ENCODE measurements at places on chromosomes 5 and 9.

- DNase-seq: no peak
Observed at GRCh38 chr5:57499262-57500050, 16.8 kb upstream of the ACTBL2 start.

- peak; percentile 74 for DNase-seq
Observed at GRCh38 chr5:141692919-141693725, 11.1 kb upstream of the ARAP3 start.

GRCh38 chr9:124621371-124622328 is 114.5 kb upstream of the NR5A1 start:
- DNase-seq: no peak

DNA sequence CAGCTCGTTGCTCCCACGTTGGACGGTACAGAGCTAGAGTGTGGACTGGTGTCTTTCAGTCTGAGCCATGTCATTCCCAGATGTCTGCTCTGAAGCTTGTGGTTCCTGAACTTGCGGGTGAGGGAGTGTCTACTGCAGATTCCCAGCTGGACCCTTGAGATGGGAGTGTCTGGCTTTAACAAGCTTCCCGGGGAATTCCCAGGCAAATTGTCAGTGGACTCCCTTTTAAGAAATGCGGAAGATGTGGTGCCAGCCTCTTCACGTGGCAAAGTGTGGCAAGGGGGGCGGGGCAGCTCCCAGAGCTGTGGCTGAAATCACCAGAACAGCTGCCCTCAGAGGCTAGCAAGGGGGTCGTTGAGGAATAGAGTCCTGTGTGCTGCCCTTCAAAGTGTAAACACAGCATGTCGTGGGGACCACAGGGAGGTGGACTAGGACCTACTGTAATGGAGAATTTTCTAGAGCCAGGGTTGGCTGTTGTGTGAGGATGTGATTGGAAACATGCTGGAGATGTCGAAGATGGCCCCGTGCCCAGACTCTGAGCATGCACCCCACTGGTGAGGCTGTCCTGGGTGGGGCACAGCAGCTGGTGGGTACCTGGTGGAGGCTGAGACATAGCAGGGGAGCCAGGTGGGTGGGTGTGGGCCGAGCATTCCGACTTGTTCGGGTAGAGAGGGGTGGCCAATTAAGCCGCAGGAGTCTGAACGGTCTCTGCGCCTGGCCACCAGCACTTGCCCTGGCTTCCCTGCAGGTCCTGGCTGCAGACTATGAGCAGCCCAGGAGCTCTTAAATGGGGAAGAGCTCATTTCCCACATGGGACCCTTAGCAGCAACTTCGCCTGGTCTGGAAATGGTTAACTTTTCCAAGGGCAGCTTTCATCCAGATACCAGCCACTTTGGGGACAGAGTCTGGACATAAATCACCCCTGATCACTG is 37.4 kb downstream of the PRRX2 start:
- DNase-seq: no peak

DNA sequence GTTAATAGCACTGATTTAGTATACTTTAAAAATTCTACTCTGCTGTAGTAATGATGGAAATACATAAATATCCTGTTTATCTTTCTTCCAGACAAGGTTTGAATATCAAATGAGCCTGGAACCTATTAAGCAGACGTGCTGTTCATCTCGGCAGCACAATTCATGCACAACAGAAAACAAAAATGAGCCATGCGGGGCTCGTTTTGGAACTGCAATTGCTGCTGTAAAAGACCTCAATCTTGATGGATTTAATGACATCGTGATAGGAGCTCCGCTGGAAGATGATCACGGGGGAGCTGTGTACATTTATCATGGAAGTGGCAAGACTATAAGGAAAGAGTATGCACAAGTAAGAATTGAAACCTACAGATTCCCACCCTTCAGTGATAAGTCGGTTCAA is 79.1 kb upstream of the ITGA2 start:
- no peak for DNase-seq

GRCh38 chr9:128503870-128504269 is 649 bp upstream of the GLE1 start:
- no peak for DNase-seq

Measured in activated CD4-positive, alpha-beta T cell treated with anti-CD3 and anti-CD28 coated beads for 24 hours (primary cell).